ENCODE measurements at places on chromosomes 3 and 15. TPM values are rescaled to one million over a fixed set of nuclear protein-coding genes. Genes with fewer than 3 reads are reported as not detected.

The CLDN18 gene
- 0.23 TPM for total RNA-seq

- no peak for DNase-seq
Measured at GRCh38 chr15:96354731-96355567, 24.4 kb downstream of the NR2F2 start.

DNA sequence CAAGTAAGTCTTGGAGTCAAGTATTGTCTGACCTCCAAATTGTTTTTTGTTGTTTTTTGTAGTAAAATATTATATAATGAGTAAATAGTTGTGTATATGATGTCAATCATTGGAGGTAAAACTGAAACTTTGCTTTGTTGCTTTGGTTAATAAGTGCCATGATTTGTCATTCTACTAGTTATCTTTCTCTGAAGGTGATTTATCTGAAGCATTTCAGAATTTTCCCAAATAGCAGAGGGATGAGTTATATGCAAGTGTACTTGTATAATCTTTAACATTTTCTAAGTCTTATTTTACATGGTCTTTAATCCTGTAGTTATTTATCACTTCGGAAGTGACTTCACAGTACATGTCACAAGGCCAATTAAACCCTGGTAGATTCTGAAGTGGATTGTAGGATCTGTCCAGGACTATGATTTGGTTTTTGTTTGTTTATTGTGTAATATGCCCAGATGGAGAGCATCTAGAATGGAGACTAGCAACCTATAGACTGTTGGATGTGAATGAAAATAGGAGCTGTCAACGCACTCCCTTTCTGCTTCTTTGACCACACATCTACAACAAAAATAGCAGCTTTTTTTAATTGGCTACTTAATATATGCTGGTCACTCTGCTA is 93.1 kb upstream of the SAMMSON start:
- no peak for DNase-seq

- no peak for DNase-seq
Measured at GRCh38 chr3:174951498-174952005, 92.4 kb downstream of the NAALADL2 start.

GRCh38 chr15:78322243-78322642 is 17.9 kb upstream of the CRABP1 start:
- DNase-seq: no peak

DNA sequence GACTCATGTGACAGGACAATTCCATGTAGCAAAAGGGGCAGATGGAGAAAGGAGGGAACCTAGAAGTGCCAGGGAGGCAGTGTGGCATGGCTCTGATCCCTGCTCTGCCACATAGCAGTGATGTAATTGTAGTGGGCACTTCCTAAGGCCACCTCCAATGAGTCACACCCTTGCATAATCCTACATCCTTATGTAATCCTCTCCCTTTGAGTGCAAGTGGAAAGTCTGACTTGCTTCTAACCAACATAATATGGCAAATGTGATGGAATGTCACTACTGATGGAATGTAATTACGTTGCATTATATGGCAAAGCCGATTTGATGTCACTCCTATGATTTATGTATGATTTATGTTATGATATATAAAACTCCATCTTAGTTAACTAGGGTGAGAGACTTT is 72.9 kb upstream of the ATP2C1 start:
- no peak for DNase-seq

All from left lobe of liver (tissue), 2 donors.